ENCODE measurements at places on chromosomes 7 and 10.

DNA sequence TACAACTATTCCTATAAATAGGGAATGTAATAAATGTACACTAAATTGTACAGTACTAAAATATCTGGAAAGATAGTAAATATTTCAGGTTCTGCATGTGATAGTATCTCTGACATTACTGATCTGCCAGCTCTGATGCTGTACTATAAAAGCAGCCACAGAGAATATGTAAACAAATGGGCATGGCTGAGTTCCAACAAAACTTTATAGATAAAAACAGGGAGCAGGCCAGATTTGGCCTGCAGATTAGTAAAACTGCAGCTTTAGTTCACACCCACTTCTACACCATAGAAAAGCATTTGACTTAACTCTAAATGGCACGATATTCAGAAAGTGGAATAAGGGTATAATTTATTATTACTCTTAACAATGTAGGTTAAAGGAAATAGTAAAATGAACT is 18.8 kb upstream of the TLL2 start:
- peaks cover 16% of the 10 kb centered on the region for H3K36me3 ChIP-seq
- H3K27me3 ChIP-seq, result no peaks in the 10 kb centered on the region
- H3K4me1 ChIP-seq, result no peaks in the 10 kb centered on the region
- H3K27ac ChIP-seq, result no peak overlapping the region
- DNase-seq, result no peak

GRCh38 chr10:14664345-14664744 is 110.4 kb downstream of the FAM107B start:
- peaks cover 42% of the 10 kb centered on the region for H3K4me1 ChIP-seq
- no peaks in the 10 kb centered on the region for H3K27me3 ChIP-seq
- DNase-seq, result no peak
- H3K36me3 ChIP-seq, result peaks cover 41% of the 10 kb centered on the region
- no peak overlapping the region for H3K27ac ChIP-seq

DNA sequence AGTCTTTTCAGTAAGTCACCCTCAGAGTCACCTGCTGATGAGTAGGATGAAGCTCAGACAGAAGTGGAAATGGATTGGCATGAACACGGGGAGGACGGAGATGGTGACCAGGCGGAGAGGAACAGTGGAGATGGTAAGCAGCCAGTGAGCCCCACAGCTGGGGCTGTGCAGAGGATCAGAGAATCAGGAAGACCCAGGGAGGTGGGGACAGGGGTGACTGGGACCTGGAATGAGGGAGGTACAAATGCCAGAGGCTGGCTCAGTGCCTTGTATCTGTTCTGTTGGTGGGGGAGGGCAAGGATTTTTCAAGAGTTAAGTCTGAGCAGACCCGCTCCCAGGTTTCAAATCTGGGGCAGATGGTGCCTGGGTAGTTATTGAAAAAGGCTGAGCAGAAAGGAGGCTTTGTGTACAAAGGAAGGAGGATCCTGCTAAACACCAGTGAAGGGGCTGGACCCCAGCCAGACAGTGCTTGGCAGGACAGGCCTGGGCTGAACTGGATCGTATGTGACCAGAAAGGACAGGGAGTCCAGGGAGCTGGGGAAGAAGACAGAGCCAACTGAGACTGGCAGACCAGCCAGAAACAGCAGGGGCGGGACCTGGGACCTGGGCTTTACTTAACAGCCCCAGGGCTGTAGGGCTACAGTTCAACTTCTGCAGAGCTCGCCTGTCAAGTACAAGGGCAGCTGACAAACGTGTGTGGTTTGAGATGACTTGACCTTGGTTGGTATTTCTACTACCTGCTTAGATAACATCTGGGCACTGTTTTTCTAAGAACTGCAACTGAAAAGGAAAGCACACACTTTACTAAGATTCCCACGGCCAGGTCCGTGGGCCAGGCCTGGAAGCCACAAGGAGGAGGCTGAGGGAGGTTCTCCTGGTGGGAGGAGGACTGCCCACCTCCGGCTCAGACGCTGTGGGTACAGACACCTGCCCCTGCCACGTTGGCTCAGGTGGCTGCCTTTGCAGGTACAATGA is 13.2 kb upstream of the FRMPD2 start:
- H3K36me3 ChIP-seq, result peaks cover 6% of the 10 kb centered on the region
- DNase-seq, result peak; percentile 51
- peak overlapping the region; percentile 47 for H3K27ac ChIP-seq

- H3K27ac ChIP-seq, result peak overlapping the region; percentile 98
- H3K36me3 ChIP-seq, result peaks cover 14% of the 10 kb centered on the region
- H3K27me3 ChIP-seq, result no peaks in the 10 kb centered on the region
- peaks cover 49% of the 10 kb centered on the region for H3K4me1 ChIP-seq
- peak; percentile 39 for DNase-seq
Observed at GRCh38 chr7:150447966-150448788, 2.3 kb upstream of the GIMAP8 start.

DNA sequence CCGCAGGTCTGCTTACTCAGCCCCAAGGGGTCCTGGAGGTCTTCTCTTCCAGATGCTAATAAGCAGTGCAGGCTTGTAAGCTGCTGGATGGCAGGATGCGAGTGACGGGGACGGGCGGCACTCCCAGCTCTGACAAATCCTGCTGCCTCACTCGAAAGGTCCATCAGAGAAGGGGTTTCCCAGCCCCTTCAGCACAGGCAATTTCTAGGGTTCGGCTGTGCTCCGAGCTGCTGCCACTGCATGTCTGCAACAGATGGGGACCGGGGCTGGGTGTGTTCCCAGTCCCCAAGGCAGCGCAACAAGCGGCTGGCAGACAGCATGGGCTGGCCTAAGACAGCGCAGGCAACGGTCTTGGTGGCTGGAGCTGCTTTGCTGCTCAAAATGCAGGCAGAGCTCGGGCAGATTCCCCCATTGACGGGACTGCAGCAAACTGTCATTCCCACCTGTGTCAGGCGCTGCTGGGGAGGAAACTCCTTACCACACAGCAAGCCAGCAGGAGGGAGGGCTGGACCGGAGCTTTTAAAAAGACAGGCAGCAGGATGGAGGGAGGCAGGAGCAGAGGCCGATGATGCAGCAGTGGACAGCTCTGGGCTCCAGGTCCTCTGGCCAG is 62.4 kb downstream of the PRKAG2 start:
- no peaks in the 10 kb centered on the region for H3K27me3 ChIP-seq
- no peak overlapping the region for H3K27ac ChIP-seq
- H3K4me1 ChIP-seq, result peaks cover 2% of the 10 kb centered on the region
- DNase-seq, result no peak

GRCh38 chr10:60282771-60283353 is 106.8 kb downstream of the ANK3 start:
- H3K4me1 ChIP-seq, result no peaks in the 10 kb centered on the region
- DNase-seq, result no peak

GRCh38 chr7:156309016-156309620 is 331.5 kb upstream of the RNF32 start:
- no peak for DNase-seq
- H3K27me3 ChIP-seq, result peaks cover 4% of the 10 kb centered on the region
- H3K4me1 ChIP-seq, result no peaks in the 10 kb centered on the region
- H3K4me3 ChIP-seq, result no peak overlapping the region

GRCh38 chr10:64148607-64149006 is 627.4 kb downstream of the REEP3 start:
- no peak for DNase-seq
- no peak overlapping the region for H3K4me3 ChIP-seq
- H3K4me1 ChIP-seq, result no peaks in the 10 kb centered on the region
- H3K27ac ChIP-seq, result no peak overlapping the region
- no peaks in the 10 kb centered on the region for H3K36me3 ChIP-seq

DNA sequence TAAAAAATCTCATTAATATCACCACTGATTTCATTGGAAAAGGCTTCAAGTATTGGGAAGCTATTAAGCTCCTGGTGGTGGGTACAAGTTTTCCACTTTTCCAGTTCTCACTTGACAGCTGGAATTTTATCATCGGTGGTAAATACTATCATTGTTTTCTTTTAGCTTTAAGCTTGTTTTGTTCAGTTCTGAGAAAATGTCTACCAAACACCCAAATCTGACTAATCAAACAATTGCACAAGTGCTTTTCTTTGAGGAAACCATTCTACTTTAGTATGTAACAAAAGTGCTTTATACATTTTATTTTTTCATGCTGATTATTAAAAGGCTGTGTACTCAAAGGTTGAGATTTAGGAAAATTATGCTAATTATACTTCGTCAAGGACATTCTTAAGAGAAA is 7.9 kb downstream of the PRPF18 start:
- H3K4me1 ChIP-seq, result no peaks in the 10 kb centered on the region
- no peaks in the 10 kb centered on the region for H3K27me3 ChIP-seq
- no peak overlapping the region for H3K27ac ChIP-seq
- H3K36me3 ChIP-seq, result peaks cover 2% of the 10 kb centered on the region

- DNase-seq, result peak; percentile 23
- H3K36me3 ChIP-seq, result no peaks in the 10 kb centered on the region
- no peak overlapping the region for H3K27ac ChIP-seq
- H3K4me3 ChIP-seq, result no peak overlapping the region
- H3K4me1 ChIP-seq, result peaks cover 7% of the 10 kb centered on the region
Observed at GRCh38 chr7:45685619-45686240, 111.6 kb downstream of the ADCY1 start.

DNA sequence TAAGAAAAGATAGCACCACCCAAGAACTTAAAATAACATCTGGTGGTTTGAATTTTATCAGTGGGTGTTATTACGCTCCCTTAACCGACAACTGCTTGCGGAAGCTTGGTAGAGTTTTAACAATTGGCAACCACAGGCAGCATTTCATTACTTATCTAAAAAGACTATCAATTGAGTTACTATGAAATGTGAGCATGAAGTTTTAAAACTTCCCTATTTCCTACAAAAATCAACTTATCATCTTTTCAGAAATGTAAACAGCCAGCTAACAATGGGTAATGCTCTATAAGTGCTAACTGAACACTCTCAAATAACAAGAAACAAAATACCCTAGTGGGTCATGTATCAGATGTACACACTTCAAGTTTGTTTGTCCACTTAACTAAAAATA is 68.8 kb downstream of the OSBPL3 start:
- peaks cover 61% of the 10 kb centered on the region for H3K4me1 ChIP-seq
- no peaks in the 10 kb centered on the region for H3K27me3 ChIP-seq
- H3K36me3 ChIP-seq, result peaks cover 36% of the 10 kb centered on the region

DNA sequence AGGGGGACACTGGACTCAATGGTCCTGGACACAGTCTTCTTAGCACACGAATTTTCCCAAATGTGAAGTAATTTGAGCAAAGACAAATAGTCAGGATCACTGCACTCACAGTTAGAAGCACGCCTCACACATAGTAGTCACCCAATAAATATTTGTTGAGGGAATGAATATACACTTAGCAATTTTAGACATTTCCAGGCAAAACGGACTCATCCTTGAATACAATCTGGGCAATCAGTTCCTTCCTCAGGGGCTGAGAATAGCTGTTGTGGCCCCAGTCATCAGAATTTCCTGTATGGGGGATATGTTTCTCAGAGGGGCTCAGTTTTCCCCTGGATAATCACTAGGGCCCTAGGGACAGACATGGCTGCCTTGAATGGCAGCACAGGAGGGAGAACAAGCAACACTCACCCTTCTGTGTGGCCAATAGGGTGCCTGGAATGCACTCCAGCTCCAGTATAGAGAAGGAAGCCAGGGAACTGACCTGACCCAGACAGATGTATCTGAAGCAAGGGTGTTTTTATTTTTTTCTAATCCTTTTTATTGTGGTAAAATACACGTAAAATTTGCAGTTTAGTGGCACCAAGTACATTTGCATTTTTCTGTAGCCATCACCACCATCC is 282.7 kb upstream of the ZNF32 start:
- no peak overlapping the region for H3K4me3 ChIP-seq
- peaks cover 3% of the 10 kb centered on the region for H3K27me3 ChIP-seq
- DNase-seq, result no peak
- no peaks in the 10 kb centered on the region for H3K36me3 ChIP-seq
- no peak overlapping the region for H3K27ac ChIP-seq

GRCh38 chr10:33800545-33800944 is 466.1 kb upstream of the NRP1 start:
- no peak overlapping the region for H3K27ac ChIP-seq
- no peaks in the 10 kb centered on the region for H3K36me3 ChIP-seq
- no peak for DNase-seq
- no peaks in the 10 kb centered on the region for H3K27me3 ChIP-seq

DNA sequence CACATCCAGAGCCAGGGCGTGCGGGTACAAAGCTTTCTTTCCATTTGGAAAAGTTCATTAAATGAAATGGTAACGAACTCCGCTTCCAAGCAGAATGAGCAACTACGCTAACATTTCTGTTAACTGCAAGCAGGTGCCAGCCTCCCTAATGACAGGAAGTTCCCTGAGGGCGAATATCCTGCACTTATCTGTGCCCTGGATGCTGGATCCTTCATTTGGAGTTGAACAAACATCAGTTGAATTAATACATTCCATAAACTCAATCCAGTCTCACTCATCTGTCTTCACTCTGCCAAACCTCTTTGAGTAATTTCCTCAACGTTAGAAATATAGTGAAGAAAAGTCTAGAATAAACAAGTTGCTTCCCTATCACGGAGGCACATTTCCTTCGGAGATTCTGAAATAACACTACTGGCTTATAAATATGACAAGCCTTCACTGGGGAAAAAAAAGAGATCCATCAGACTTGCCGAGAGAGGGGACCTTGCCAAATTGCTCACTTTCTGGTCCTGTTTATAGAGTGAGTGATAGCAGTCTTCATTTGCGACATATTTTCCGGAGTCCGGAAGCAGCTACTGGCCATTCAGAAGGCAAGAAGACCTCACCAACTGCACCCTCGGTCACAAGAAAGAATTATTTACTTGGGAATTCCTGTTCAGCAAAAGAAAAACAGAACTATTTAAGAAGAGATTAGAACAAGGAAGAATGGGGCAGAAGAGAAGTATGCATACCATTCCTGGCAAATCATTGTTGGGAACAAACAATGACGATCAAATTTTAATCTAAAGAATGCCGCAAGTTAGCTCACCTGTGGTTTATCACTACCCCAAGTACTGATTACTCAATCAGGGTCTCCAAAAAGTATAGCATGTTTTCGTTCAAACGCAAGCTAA is 196.4 kb downstream of the FAM107B start:
- H3K27me3 ChIP-seq, result no peaks in the 10 kb centered on the region
- no peak overlapping the region for H3K4me3 ChIP-seq
- H3K4me1 ChIP-seq, result peaks cover 55% of the 10 kb centered on the region
- H3K27ac ChIP-seq, result no peak overlapping the region
- peaks cover 43% of the 10 kb centered on the region for H3K36me3 ChIP-seq
- no peak for DNase-seq

DNA sequence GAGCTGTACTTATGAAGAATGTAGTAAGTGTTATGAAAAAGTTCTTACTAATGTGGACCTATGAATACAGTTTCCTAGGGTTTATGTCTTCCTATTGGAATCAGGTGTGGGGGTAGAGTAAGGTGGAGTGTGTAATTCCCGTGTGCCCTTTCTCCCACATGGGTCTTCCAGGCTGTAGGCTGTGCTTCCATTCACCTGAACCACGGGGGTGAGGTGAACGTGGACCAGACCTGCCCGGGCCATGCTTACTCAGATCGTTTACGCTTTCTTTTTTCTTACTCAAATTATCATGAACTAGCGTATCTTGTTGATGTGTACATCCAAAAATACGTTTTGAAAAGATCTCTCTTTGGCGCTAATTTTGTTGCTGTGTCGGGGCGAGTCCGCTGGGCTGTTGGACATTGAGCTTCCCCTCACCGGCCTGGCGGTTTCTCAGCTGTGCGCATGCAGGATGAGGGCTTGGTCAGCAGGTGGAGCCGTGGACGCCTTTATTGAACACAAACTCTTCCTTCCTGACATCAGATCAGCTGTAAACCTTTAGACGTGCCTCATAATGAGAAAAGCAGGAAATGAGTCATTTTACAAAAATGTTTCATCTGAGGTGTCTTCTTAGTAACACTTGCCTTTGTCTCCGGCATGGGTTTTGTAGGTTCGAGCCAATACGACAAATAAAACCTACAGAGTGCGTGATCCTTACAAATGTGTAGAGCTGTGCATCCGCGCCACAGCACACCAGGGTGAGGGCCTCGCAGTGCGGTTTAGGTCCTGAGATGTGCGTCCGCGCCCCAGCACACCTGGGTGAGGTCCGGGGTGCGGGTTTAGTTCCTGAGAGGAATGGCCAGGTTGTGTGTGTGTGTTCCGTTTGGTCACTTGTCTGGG is 53.8 kb downstream of the WDR37 start:
- H3K4me3 ChIP-seq, result peak overlapping the region; percentile 30
- H3K4me1 ChIP-seq, result peaks cover 34% of the 10 kb centered on the region
- H3K27ac ChIP-seq, result peak overlapping the region; percentile 78
- H3K27me3 ChIP-seq, result no peaks in the 10 kb centered on the region
